ENCODE measurements at places on chromosomes 3 and 15.
A peak's percentile ranks its signal among the peaks of the same experiment; 100 is the strongest.

- H3K27me3 ChIP-seq: no peaks in the 10 kb centered on the region
- no peak for DNase-seq
- no peak overlapping the region for H3K4me3 ChIP-seq
- no peak overlapping the region for H3K27ac ChIP-seq
- H3K36me3 ChIP-seq: no peaks in the 10 kb centered on the region
Measured at GRCh38 chr15:40317580-40317979, 5.9 kb upstream of the INAFM2 start.

DNA sequence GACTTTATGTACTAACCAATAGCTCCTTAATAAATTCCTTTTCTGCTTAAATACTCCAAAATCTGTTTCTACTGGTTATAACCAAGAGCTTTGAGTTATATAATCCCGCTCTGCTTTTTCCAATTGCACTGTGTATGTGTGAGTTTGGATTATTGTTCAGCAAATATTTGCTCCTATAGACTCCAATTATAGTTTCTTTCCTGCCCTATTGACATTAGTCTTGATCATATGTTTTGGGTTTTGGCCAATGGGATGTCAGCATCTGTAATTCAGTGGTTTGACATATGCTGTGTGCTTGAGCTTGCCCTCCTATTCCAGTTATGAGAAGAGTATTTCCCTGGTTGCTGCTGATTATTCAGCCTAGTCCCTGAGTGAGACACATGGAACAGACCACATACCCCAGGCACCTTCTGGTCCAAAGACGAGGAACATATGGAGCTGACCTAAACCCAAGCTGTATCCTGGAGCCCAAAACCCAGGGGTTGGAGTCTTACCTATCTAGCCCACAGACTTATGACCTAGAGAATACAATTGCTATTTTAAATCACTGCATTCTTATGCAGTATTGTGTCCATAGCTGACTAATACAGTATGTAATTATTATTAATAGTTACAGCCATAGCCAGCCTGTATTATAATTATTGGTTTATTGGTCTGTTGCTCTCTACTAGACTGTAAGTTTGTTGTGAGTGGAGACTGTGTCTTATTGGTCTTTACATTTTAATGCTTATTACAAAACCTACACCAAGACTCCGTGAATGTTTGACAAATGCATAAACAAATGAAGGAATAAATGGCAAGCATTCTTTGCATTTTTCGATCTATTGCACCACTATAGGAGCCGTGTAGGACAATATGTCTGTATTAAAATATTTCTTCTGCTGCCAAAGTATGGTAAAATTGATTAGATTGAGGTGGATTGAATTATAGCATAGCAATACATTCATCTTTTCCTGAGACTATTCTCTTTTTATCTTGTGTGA is 11.7 kb upstream of the ZNF280D start:
- no peak overlapping the region for H3K27ac ChIP-seq
- no peaks in the 10 kb centered on the region for H3K4me1 ChIP-seq
- no peak overlapping the region for H3K4me3 ChIP-seq
- H3K36me3 ChIP-seq: no peaks in the 10 kb centered on the region
- DNase-seq: no peak

- H3K4me3 ChIP-seq: no peak overlapping the region
- H3K36me3 ChIP-seq: no peaks in the 10 kb centered on the region
- no peak overlapping the region for H3K27ac ChIP-seq
Measured at GRCh38 chr15:70250208-70251201, 152.8 kb upstream of the TLE3 start.

- no peaks in the 10 kb centered on the region for H3K4me1 ChIP-seq
- no peak overlapping the region for H3K4me3 ChIP-seq
- DNase-seq: no peak
Measured at GRCh38 chr3:120162400-120162799, 68.2 kb upstream of the GSK3B start.

GRCh38 chr15:76342382-76343201 is 6.0 kb downstream of the ISL2 start:
- peaks cover 11% of the 10 kb centered on the region for H3K4me1 ChIP-seq
- DNase-seq: peak; percentile 70
- H3K4me3 ChIP-seq: no peak overlapping the region
- H3K27ac ChIP-seq: no peak overlapping the region

- H3K4me3 ChIP-seq: no peak overlapping the region
- no peaks in the 10 kb centered on the region for H3K27me3 ChIP-seq
Measured at GRCh38 chr15:85598219-85598618, 196.5 kb downstream of the KLHL25 start.
